Cerebellum (tissue), 4 donors: ENCODE measurements at places on chromosomes 3 and 15. TPM values are rescaled to one million over a fixed set of nuclear protein-coding genes. Genes with fewer than 3 reads are reported as not detected.

Gene ITIH1
- total RNA-seq: 0.18 TPM

GRCh38 chr3:69197455-69197854, 75.1 kb upstream of the LMOD3 start:
- DNase-seq: no peak

- DNase-seq: peak; percentile 46
These were observed 609 bp upstream of the TBC1D23 start for GRCh38 chr3:100260081-100260684.

DNA sequence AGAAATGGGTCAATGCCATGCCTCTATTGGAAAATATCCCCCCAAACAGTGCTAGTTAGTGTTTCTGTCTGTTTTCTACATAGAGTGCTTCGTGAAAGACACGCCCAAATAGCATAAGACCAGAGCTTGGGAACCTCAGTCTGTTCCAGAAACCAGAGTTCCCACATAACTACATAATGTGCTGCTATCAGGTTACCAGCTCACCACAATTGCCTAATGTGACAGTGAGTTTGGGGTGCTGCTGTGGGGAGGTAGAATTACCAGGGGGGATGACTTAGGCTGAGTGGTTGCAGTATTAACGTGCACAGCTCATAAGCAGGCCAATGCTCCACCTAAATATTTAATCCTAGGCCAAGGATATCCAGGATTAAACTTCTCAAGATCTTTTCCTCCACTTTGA, 39.2 kb downstream of the DUT start:
- DNase-seq: no peak

GRCh38 chr3:154795582-154795981, 284.5 kb upstream of the MME start:
- no peak for DNase-seq

DNA sequence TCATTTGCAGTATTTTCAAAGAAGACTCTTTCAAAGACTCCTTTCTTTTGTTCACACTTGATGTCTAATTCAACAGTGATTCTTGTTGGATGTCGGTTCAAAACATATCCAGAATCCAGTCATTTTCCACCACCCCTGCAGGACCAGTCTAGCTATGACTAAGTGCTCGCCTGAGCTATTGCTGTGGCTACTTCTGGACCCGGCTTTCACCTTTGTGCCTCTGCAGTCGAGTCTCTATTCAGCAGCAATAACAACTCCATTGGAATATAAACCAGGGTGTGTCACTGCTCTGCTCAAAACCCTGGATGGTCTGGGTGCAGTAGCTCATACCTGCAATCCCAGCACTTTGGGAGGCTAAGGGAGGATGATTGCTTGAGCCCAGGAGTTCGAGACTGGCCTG, 55.0 kb downstream of the PRICKLE2 start:
- no peak for DNase-seq
